Hematopoietic multipotent progenitor cell treated with erythropoietin and hydrocortisone succinate and interleukin-3 and kit ligand, for 4 days (in vitro differentiated cells): ENCODE measurements at places on chromosomes 2 and 18.

DNA sequence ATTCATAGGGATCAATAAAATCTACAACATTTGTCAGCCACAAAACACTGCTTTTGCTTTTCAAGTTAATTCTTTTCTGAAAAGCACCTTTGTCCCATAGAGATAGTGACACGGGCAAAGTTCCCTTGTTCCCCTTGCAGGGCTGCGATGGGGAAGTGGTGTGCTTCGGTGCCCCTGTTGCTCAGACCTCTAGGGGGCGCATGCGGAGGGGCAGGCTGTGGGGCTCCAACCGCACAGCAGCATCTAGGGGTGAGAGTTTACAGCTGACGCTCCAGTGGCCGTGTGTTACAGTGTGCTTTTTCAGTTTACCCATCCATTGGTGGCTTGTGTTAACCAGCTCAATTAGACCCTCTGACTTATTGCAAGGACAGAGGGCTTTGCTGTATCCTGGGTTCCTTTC, 1432.2 kb upstream of the ACVR2A start:
- peak; percentile 25 for DNase-seq

GRCh38 chr2:27303093-27304025, 4.9 kb downstream of the UCN start:
- peak; percentile 90 for DNase-seq

GRCh38 chr18:31176531-31176930, 13.9 kb upstream of the DSC1 start:
- no peak for DNase-seq

DNA sequence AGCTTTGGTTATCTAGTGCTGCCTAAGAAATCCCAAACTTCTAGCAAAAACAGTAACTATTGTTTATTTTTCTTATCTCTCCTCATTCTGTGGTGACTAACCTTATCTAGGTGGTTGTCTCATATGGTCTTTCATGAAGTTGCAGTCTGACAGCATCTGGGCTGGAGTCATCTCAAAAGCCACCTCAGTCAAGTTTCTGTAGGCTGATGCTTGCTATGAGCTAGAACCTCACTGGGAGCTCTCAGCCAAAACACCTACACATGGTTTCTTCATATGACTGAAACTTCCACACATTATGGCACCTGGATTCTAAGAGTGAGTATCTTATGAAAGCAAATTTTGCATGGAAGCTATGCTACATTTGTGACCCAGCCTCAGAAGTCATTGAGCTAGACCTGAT, 596.4 kb upstream of the VRK2 start:
- no peak for DNase-seq

- DNase-seq = no peak
Measured at GRCh38 chr2:166418853-166419615, 43.3 kb upstream of the SCN9A start.
